ENCODE measurements at places on chromosomes 5 and 9.

GRCh38 chr5:2187156-2187555 lies 304.4 kb upstream of the IRX4 start:
- DNase-seq: no peak

DNA sequence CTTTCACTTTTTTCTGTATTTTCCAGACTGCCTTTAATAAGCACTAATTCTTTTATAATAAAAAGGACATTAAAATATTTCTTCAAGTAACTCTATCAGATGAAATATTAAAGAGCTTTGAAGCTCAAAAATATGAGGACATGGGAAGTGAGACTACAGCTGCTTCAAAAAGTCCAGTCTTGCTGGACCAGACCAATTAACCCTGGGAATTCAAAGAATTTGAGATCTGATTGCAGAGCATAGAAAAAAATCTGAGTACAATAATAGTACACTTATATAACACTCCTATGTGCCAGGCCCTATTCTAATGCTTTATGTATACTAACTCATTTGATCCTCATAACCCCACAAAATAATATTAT lies 9.8 kb downstream of the TMEM245 start:
- DNase-seq: no peak

DNA sequence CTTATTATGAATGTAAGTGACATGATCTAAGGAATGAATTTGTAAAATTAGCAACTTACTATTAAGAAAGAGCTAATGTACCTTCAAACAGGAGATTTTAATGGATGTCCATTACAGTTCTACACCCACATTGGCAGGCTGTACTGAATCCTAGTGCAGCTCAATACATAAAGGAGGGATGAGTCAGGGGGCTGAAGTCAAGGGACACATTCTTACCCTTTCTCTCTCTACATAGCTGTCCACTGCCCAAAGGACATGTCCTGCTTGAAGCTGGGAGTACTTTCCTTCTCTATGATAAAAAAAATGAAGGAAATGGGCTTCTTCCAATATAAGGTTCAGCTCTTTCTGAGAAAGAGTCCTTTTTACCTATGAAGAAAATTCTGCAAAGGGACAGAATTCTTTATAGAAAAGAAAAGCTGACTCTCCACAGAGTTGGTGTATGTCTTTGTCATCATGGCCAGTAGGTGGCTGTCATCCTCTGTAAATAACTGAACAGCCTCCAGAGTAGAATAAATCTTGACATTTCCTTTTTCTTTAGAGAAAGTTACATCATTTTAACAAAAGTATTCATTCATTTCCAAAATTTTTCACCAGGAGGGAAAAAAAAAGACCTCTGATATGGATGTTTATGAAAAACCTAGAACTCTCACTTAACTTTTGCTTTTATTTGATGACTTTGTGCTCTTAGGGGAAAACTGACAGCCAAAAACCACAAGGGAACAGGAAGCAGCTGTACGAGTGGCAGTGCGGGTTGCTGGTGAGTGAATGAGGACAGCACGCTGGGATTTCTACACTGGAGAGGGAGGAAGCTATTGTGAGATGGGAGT lies 13.1 kb upstream of the IFNA14 start:
- peak; percentile 7 for DNase-seq

GRCh38 chr5:158698023-158698639 lies 401.6 kb downstream of the EBF1 start:
- DNase-seq: no peak

GRCh38 chr9:131324736-131325679 lies 35.5 kb downstream of the PLPP7 start:
- no peak for DNase-seq
